WERI-Rb-1 (cell line): ENCODE measurements at places on chromosomes 11 and 22.

DNA sequence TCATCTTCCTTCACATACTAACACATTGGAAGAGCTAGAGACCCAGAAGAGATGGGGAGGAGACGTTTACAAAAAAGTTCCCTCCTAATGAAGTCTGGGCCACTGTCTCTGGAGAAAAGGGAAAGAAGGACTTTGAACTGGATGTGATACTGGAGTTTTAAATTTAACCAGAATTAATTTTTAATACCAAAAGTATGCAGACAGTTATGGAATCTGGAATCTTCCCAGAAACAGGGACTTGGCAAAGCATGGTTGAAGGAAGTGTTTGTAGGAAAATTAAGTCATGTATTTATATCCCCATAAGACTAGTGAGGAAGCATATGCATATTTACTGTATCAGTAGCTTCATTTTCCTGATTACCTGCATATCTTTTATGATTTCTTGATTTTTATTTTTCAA lies 215.5 kb downstream of the TTC28 start:
- DNase-seq = no peak

DNA sequence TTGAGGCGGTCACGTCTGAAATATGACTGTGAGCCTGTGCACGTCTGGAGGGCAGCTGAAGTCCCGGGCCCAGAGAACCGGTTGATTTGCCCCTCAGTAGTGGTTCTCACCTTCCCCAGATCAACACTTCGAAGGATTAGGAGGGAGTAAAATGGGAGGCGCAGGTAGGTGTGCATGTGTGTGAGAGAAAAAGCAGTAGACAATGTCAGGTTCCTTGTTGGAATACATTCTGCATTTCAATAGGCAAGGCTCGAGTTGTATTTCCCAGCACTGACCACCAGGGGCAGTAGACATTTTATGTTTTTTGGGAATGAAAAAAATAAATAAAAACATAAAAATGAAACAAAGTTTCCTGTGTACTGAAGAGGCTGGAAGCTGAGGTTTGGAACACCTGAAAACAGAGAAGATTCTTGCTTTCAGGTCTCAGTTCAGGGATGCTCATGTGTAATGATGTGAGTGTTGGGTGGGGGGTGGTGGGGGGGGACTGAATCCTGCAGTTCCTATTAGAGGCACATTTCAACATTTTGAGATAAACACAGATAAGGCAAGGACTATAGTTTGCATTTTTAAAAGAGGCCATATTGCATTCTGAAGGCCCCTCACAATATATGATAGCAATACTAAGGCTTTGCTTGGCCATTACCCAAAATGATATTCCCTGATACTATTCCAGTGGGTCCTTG lies 333.9 kb downstream of the CADM1 start:
- DNase-seq = peak; percentile 67

DNA sequence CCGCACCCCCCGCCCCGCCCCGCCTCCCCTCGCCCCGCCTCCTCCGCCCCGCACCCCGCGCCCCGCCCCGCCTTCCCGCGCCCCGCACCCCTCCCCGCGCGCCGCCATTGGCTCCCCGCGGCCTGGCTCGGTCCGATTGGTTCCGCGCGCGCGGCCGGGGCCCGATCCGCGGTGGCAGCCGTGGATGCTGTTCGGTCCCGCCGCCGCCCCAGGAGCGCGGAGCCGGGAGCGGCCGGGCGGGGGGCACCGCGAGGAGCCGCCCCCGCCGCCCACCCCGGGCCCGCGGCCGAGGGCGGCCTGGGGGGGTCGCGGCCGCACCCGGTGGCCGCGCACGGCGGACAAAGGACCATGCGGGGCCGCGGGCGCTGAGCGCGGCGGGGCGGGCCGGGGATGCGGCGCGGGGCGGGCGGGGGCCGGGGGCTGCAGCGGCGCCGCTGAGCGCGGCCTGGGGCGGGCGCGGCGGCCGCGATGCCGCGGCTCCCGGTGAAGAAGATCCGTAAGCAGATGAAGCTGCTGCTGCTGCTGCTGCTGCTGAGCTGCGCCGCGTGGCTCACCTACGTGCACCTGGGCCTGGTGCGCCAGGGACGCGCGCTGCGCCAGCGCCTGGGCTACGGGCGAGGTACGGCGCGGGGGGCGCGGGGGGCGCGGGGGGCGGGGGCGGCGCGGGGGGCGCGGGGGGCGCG lies at the start of gene B4GALNT4:
Gene B4GALNT4, plus strand, starts transcription at position 164 of the 683 bp plus-strand sequence. Its CDS starts 305 bp downstream, at position 469.
- DNase-seq = peak; percentile 57

- DNase-seq = no peak
Observed at GRCh38 chr11:88114486-88115045, 60.7 kb downstream of the RAB38 start.

GRCh38 chr11:12675951-12676711 lies 1.9 kb downstream of the TEAD1 start:
- peak; percentile 22 for DNase-seq

- peak; percentile 75 for DNase-seq
Observed at GRCh38 chr22:32660292-32660691, 141.2 kb upstream of the TIMP3 start.
